Suppressor macrophage treated with lipopolysaccharide for 4 hours (primary cell): ENCODE measurements at places on chromosomes 16 and 17.

- DNase-seq: no peak
Observed at GRCh38 chr16:20114356-20114755, 40.7 kb upstream of the GPR139 start.

GRCh38 chr16:87516361-87516760 is 23.5 kb upstream of the ZCCHC14 start:
- DNase-seq: no peak

GRCh38 chr17:17855976-17856375 is 19.2 kb upstream of the SREBF1 start:
- no peak for DNase-seq

GRCh38 chr16:57112403-57113041 is 20.1 kb downstream of the CPNE2 start:
- DNase-seq: no peak

- peak; percentile 50 for DNase-seq
Observed at GRCh38 chr17:28404007-28404406, 2.0 kb downstream of the SLC46A1 start.

- no peak for DNase-seq
Observed at GRCh38 chr17:28395968-28396367, 10.0 kb downstream of the SLC46A1 start.

DNA sequence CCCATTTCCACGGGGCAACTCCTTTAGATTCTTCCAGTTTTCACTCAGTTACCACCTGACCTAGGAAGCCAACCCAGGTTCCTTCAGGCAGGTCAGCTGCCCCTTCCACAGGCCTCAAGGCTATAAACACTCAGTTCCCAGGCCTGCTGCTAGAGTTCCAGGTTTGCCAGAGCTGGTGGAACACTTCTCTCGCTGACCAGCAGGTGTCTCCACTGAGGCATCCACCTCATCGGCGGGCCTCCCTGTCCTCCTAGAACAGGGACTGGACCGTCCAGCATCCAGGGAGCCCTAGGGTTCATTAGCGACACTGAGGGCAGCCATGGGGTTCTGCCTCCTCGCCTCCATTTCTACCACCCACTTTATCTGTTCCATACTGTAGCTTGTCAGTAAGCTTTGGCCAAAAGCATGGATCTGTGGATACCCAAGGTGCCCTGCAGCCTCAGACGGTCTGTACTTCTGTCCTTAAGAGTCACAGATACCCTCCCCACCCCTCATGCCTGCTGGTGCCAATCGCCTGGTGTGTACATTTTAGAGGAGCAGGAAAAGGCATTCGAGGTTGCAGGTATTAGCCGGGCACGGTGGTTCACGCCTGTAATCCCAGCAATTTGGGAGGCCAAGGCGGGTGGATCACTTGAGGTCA is 29.0 kb downstream of the PIMREG start:
- DNase-seq: peak; percentile 83

DNA sequence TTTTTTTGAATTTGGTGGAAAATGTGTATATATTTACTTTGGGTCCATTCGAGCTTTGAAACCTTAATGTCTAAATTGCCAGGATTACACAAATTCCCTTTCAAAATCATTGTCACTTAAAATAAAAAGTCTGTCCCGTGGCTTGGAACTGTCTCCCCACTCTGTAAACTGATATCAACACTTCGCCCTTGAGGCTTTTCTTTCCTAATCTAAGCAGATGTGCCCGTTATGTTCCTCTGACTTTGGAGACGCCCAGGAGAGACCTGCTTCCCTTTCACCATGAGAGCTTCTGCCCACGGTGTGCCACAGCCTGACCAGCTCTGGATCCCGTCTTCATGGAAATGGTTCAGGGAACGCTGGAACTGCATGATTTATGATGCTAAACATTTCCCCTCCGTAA is 151.3 kb downstream of the C16orf95 start:
- DNase-seq: no peak

DNA sequence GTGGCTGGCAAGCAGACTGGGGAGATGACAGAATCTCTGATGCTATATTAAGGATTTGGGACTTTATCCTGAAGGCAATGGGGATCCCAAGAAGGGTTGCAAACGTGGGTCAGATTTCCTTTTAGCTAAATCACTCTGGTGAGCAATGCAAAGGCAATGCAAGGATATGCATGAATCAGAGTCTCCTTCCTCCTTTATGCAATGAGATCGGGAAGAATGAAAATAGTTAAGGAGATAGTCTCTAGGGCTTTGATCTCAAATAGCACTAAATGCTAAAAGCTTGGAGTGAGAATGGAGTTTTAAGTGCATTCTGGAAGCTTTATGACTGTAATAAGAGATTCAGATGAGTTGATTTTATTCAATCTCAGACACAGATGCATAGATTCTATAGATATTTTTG is 27.2 kb upstream of the SHISA9 start:
- peak; percentile 3 for DNase-seq

GRCh38 chr16:4115209-4115948 is 863 bp downstream of the ADCY9 start:
- DNase-seq: peak; percentile 80

DNA sequence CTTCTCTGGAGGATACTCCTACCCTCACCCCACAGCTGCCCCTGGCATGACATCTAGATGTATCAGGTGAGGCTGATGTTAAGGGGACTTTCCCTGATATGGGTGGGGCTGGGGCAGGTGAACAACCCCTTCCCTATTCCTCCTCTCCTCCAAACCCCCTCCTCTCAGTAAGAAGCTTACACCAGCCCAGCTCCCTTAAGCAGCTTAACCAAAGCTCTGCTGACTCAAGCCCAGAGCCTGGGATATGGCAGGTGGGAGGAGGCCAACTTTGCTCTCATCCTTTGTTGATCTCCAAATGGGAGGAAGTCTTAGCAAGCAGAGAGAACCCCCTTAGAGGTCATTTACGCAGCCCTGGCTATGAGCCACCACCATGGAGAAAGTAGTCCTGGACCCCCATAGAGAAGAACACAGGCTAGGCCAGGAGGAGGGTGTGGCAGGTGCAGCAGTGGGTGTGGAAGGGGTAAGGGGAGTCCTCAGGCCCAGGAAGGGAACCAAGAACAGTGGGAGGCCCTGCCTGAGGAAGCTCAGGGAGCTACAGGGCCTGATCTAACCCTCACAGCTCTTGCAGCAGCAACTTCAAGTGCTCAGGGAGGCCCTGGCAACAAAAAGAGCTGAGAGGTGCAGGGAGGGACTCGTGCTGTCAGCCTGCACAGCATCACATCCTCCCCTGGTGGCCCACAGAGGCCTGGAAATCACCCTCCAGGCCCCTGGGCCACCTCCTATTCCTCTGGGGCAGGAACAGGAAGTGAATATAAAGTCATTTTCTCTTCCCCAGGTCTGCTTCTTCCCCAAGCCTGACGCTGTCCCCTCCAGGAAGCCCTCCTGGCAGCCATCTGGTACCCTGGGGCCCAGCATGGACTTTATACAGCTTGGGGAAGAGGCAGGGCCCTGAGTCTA is 2.9 kb downstream of the UNC119 start:
- DNase-seq: peak; percentile 81

DNA sequence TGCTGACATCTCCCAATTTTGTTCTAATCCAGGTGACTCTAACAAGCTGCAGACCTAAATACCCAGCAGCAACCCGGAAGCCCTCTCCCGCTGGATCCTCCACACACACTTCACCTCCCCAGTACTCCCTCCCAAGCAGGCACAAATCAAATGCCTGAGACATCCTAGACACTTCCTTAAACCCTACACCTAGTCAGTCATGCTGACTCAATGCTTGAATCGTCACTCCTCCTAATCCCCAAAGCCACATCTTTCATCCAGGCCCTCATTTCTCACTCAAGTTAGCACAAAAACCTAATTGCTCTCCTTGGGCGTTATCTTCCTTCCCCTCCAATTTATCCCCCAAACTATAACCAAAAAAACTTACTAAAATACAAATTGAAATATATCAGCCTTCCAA is 32.7 kb downstream of the CMC2 start:
- no peak for DNase-seq

GRCh38 chr17:14329900-14330491 is 29.1 kb downstream of the HS3ST3B1 start:
- no peak for DNase-seq

- DNase-seq: no peak
Observed at GRCh38 chr16:81646561-81646960, 132.5 kb upstream of the PLCG2 start.

DNA sequence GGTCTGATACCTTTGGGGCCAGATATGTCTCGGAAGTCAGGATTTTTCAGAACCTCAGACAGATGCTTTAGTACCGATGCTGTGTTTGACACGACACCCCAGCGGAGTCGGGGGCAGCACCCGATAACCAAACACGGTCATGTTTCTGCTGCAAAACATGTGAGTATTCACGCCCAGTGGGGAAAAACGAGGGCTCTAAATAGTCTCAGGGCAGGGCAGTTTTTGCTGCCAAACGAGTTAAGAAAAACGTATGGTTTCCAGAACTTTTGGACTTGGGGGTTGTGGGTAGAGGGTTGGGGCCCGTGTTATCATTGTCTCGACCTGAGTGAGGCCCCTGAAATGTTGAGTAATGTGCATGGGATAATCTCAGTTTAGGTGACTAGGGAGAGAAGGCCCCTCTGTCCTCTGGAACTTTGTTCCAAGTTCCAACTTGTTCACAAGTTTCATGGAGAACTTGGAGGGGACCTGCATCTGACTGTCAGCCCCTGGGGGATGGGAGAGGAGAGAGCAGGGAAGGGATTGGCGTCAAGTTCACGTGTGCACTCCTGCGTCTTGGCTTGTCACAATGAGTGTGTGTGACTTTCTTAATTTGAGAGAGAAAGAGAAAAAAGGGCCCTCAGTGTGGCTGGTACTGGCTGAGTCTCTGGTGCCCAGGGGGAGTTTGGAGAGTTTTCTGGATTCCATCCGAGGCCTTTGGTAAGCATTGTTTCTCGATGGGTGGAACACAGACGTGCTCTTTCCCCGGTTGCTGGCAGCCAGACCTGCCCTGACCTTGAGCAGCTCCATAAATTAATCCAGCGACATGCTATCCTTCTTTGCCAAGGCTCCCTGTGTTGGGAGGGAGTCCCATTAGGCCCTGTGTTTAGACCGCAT is 83.9 kb upstream of the CIBAR2 start:
- DNase-seq: no peak

- no peak for DNase-seq
Observed at GRCh38 chr17:43226393-43226792, 2.0 kb downstream of the CCDC200 start.

GRCh38 chr17:17568772-17569195 is 22.7 kb downstream of the PEMT start:
- peak; percentile 61 for DNase-seq

DNA sequence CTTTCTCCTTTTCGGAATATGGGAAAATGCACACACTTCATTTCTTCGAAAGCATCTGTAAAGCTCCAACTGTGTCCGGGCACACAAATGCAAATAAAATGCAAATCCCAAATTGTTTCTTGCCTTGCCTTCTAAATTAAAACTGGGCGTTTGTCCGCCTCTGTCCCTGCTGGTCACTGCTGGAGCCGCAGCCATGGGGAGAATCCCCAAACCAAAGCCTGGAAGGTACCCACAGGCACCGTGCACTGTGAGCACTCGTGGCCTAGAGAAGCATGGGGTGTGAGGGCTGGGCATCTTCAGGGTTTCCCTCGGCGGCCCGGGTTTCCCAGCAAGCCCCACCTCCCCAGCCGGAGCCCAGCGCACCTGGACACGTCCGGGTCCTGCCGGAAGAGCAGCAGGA is 2.9 kb downstream of the SLC47A2 start:
- no peak for DNase-seq

- no peak for DNase-seq
Observed at GRCh38 chr16:10683170-10683569, 11.6 kb downstream of the TEKT5 start.

GRCh38 chr17:77393274-77393600 is 252.5 kb downstream of the SEC14L1 start:
- DNase-seq: no peak
